Dorsolateral prefrontal cortex (tissue), 122 donors: ENCODE measurements at places on chromosomes 2 and 18.
A peak's percentile ranks its signal among the peaks of the same experiment; 100 is the strongest.

DNA sequence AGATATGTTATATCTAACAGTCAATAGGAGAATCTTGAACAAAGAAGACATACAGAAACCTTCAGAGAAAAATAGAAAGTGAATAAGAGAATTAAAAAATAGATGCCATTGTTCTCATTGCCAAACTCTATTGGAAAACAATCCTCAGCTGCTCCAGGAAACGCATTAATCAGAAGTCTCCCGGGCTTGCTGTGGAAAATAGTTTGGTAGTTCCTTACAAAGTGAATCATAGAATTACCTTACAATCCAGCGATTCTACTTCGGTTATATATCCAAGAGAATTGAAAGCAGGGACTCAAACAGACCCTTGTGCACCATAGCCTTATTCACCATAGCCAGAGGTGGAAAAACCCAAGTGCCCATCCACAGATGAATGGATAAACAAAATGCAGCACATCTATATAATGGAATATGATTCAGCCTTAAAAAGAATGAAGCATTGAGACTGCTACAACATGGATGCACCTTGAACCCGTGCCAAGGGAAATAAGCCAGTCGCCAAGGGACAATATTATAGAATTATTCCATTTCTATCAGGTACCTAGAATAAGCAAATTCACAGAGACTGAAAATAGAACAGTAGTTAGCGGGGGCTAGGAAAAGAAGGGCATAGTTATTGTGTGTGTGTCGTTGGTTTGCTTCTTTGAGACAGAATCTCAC, 21.9 kb upstream of the CHRNA1 start:
- DNase-seq = no peak

- DNase-seq = no peak
Measured at GRCh38 chr2:127411653-127412369, 6.4 kb upstream of the PROC start.

GRCh38 chr18:45702708-45703265, 21.2 kb upstream of the SLC14A1 start:
- DNase-seq = no peak

DNA sequence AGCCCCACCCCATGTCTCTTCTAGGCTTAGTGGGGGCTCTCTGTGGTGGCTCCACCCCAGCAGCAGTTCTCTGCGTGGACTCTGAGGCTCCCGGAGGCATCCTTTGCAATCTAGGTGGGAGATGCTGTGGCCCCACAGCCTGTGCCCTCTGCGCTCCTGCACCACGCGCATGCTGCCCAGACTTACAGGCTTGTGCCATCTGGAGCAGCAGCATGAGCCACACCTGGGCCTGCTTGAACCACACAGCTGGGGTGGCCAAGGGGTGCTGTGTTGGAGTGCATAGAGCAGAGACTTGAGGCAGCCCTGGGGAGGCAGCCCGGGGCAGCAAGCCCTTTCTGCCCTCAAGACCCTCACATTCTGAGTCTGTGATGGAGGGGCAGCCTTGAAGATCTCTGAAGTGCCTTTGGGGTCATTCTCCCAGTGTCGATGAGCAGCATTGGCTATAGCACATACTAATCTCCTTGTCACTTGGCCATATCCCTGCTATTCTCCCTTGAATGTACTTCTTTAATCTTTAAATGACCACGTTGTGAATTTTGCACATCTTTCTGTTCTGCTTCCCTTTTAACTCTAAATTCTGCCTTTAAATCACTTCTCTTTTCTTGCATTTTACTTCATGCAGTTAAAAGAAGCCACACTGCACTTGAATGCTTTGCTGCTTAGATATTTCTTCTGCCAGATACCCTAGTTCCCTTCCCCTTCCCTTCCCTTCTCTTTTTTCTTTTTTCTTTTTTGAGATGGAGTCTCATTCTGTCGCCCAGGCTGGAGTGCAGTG, 62.4 kb downstream of the NCAPH start:
- no peak for DNase-seq

GRCh38 chr2:68244456-68244855, 7.9 kb downstream of the PPP3R1 start:
- no peak for DNase-seq

GRCh38 chr2:3636586-3637310, 21.3 kb upstream of the ALLC start:
- DNase-seq = no peak

DNA sequence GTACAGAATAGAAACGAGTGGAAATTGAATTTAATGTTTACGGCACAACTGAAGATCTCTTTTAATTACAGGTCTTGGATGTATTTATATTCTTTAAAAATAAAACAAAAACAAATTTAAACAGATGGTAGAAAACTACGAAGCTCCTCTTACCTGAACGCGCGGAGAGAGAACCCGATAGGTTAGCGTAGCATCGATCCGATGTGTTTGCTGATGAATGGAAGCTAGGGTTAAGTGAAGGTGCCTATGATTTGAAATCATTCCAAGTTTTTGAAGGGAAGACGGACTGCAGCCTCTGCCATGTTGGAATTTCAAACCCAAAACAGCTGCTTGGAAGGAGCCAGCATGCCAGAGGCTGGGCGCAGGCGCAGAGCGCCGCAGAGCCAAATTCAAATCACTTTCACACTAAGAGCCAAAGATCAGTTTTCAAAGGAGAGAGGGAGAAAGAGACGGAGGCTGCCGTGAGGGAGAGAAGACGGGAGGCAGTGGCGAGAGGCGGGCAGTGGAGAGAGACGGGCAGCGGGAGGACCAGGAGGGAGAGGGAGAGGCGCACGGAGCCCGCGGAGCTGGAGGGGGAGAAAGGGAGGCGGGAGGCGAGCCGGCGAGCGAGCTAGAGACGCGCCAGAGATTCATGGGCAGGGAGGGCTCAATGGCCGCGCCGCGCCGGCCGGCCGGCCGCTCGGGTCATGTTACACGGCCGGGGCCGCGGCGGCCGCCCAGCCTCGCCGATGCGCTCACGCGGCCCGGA, at the start of gene FIGN:
Gene FIGN (minus strand): TSS at position 324 of the 748 bp plus-strand sequence. CDS start 1,081 bp downstream, outside the sequence.
- peak; percentile 12 for DNase-seq

- no peak for DNase-seq
Measured at GRCh38 chr2:52335727-52336126, 1303.8 kb upstream of the NRXN1 start.

- DNase-seq = no peak
Measured at GRCh38 chr2:9756692-9757250, 86.5 kb upstream of the TAF1B start.

GRCh38 chr2:60627412-60627811, 74.0 kb upstream of the BCL11A start:
- no peak for DNase-seq
